Endodermal cell (in vitro differentiated cells): ENCODE measurements at places on chromosomes 7 and 10.
A peak's percentile ranks its signal among the peaks of the same experiment; 100 is the strongest.

GRCh38 chr10:117221156-117221711 is 19.7 kb upstream of the SLC18A2 start:
- peak; percentile 83 for DNase-seq

DNA sequence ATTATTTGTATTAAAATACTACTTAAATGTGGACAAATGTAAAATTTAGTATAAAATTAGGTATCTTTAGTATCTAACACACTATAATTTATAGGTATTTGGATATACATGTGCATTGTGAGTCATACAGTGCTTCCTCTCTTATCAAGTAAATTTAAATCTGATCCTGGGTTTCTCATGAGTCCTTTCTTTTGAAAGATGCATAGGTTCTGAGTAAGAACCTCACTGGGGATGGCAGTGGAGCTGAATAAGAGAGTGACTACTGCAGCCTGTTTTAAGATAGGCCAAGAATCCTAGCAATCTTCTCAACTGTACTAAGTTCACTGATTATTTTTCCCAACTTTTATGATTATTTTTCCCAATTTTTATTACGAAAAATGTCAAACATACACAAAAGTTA is 16.2 kb downstream of the CEP55 start:
- no peak for DNase-seq

DNA sequence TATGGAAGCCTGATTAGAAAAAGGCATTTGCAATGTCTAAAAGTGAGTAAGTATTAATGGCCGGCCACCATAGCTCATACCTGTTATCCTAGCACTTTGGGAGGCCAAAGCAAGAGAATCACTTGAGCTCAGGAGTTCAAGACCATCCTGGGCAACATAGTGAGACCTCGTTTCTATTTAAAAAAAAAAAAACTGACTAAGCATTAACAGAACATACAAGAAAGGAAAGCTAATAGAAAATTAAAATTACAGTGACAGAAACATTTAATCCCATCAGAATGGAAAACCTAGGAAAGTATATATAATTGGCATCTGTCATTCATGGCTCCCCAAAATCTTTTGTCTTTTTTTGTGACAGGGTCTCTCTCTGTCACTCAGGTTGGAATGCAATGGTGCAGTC is 55.9 kb downstream of the AOC1 start:
- no peak for DNase-seq

DNA sequence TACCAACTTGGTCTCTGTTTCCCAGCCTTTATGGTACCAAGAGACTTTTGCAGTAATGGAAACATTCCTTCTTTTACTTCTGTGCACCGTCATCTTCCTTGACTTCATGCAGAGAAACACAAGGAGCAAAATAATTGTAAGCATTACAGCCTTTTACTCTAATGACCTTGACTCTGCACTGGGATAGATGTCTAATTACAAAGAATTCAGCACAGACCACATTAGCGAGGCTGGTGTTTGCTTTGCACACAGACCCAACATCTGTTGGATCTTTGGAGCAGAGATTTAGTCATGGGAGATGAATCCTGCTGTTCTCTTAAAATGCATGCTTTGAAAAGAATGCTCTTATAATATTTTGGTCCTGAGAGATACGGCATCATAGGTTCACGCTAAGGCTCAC is 261.6 kb downstream of the TWIST1 start:
- DNase-seq = no peak
